Muscle of leg (tissue), 16 donors: ENCODE measurements at places on chromosomes 2 and 18. TPM values are rescaled to one million over a fixed set of nuclear protein-coding genes. Genes with fewer than 3 reads are reported as not detected.
A peak's percentile ranks its signal among the peaks of the same experiment; 100 is the strongest.

The CRYGA gene
- not detected for total RNA-seq

- peak; percentile 9 for DNase-seq
Measured at GRCh38 chr2:113863144-113863543, 26.7 kb upstream of the ACTR3 start.

The CD28 gene
- total RNA-seq, result 3.9 TPM

DNA sequence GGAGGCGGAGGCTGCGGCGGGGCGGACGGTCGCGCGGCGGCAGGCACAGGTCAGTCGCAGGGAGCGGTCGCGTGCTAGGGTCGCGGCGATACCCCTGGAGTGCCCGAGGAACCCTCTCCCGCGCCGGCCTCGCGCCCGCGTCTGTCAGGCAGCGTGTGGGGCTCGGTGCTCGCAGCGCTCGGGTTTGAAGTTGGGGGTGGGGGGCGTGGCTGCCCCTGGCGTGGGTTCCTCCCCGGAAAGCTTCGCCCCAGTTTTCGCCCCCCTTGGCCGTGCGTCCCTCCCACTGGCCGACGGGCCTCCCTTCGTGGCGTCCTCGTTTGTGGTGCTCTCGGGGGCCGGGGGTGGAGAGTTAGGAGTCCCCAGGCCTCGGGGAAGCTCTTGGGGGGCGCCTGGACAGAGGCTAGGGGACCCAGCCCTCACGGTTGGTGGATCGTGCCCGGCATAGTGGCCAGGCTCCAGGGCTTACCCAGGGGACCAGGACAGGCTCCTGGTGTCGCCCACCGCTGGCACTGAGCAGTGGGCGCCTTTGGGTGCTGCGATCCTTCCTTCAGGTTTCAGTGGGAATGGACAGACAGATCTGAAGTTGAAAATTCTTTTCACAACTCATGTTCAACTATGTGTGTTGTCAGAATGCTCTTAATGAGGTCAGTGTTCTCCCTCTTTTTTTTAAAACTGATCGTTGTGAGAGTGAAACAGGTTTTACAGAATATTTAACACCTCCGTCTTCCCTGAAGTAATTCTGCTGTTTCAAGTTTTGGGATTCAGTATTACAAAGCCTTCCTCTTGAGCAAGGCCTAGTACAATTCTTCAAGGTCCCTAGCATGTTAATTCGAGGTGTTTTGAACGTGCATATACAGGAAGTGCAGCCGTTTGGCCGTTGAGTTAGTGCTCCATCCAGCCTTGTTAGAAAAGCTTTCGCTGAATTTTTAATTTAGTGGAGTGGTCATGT lies 604 bp downstream of the RALBP1 start:
- peak; percentile 69 for DNase-seq

DNA sequence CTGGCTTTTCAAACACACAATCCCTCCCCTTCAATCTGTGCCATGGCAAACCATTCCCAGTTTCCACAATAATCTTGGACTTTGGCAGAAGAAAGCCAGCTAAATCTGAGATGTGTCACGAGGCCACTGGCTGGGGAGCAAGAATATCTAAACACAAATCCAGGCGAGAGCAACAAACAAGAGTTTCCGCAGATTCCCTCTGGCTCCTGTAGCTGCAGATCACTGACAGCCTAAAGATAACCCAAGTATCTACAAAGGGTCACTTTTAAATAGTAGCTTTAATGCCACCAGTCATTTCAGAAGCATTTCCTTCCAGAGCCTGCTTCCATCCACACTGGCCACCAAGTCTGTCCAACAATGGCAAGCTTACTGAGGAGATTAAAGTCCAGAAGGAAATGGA lies 86.9 kb downstream of the ACVR1 start:
- DNase-seq, result peak; percentile 81

The ATP6V1C2 gene
- 1.1 TPM for total RNA-seq

DNA sequence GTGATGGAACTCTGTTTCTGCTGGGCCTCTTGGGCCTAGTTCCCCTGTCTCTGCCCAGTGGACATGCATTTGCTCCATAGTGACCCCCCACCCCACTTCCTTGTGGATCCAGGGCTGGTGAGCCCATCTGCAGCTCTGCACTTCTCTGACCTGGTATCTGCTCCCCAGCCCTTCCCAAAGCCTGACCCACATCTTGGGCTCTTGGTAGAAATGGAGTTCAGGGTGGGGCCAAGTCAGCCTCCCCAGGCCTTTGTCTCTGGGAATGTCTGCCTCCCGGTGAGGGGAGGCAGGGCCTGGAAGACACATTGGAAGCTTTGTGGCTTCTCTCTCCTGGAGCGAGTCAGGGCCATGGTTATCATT lies 6.3 kb upstream of the TRAF3IP1 start:
- DNase-seq, result no peak

The VWA3B gene
- 0.13 TPM for total RNA-seq

DNA sequence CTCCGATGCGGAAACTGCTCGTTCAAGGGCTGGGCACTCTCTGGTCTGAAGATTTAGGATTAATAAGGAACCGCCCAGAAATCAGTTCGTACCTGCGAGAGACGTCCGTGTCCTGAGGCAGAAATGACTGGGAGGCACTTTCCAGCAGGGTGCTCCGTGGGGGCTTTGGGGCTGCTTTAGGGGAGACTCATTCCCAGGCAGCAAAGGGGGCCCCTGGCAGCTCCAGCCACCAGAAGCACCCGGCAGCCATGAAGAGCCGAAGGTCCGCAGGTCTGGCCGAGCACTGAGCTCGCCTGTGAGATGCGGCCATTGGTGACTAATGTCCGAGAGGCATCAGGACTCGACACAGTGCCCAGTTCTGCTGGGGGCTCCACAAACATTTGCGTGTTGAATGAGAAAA lies 20.9 kb downstream of the KCNG2 start:
- no peak for DNase-seq

DNA sequence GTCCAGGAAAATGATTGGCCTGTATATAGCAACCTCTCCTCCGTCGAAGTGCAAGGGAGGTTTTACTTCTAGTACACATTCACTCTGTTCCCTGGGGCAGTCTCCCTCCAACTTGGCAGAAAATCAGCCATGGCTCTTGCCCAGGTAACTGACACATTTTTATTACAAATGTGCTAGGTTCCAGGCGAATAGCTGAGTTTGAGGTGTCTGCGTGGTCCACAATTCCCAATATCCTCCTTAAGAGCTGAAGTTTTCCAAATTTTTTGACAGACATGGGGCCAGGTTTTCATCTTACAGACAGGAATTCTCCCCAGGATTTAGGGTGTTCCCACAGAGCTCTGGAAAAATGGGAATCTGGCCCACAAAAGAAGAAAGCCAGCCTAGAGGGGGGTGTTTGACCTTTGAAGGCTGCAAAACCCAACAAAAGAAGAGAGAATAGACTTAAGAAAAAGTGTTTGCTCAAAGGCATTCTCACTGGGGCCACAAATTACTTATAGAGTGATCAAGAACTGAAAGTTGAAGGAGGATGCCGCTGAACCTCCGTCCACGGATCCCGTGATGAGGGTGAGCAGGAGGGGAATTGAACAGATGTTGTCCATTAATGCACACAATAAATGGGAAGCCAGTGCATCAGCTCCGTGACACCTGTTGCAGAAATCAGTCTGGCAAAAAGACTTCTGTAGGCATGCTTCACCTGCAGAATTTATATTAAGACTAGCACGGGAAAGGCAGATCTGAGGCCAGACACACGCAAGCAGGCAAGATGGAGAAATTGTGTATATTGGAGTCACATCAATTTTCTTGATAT lies 242.3 kb upstream of the COPS8 start:
- DNase-seq, result peak; percentile 84

The SETBP1 gene
- total RNA-seq, result 20.5 TPM

The TMEM169 gene
- total RNA-seq, result 2.8 TPM

- DNase-seq, result no peak
Measured at GRCh38 chr2:220185766-220186305, 558.4 kb downstream of the SLC4A3 start.

DNA sequence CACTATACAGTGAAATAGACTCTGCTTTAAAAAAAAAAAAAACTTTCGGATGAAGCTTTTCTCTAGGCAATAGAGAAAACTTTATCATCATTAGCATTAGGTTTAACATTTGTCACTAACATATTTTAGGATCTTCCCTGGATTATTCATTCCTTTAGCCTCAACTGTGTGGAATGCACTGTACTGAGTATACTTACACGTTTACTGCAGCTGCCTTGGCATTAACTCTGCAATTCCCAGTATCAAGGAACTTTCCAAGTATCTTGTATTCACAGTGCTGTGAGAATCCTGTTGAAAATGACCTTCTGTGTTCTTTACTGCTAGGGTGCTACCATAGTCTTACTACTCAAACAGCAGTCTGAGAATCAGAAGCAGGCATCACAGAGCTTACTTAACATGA lies 328.2 kb upstream of the COL3A1 start:
- DNase-seq, result peak; percentile 96

DNA sequence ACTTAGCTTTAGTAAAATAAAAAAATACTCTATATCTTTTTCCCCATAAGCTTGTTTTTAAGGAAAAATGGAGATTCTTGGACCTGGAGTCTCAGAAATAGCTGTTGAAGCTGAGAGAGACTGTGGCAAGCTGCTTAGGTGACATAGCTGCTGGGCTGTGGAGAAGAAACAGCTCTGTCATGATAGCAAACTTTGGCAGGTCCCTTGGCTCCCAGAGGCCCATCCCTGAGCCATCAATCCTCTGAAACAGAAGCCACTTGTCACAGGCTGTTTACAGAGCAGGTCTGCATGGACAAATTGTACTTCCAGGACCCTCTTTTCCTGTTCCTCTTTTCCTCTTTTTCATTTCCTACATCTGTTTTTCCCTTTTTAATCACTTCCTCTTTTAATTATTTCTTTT lies 1370.1 kb upstream of the CRIM1 start:
- no peak for DNase-seq

The ADNP2 gene
- 7.7 TPM for total RNA-seq

The CRACDL gene
- 1.6 TPM for total RNA-seq

DNA sequence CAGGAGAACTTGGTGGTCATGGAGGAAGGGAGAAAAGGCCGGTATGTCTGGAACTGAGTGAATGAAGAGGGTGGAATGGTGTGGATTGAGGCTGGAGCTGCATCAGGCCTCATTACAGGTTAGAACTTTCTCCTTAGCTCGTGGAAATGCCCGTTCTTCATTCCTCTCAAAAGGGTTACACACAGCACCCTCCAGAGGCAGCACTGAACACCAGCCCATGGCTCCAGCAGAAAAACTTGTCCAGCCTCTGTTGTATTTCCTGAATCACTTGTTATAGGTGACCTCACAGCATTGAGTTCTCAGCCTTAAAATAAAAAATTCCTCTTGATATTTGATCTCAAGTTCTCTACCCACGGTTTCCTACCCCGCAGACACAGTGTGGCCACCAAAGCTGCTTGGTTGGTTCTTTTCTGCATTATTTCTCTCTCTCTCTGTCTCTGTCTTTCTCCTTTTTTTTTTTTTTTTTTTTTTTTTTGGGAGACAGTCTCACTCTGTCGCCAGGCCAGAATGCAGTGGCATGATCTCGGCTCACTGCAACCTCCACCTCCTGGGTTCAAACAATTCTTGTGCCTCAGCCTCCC lies 89.6 kb downstream of the ITGB1BP1 start:
- DNase-seq, result peak; percentile 84

DNA sequence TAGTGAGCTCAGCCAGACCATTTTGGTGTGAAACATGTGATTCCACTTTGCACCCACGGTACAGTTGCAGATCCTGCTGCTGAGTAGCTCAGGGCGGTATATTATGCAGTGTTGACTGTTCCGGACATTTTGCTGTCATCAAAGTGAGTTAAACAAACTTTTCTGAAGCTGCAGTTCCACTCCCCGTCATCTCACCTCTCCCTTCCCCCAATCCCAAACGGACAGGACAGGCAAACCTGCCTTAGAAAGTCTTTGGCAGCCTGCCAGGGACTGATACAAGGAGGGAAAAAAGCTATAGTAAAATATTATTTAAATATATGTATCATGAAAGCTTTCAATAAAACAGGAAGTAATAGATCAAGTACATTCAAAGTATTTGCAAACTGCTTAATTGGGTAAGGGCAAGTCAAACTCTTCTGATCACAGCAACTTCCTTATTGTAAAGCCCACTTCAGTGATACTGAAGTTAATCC lies 35.5 kb upstream of the SP5 start:
- peak; percentile 34 for DNase-seq

- DNase-seq, result no peak
Measured at GRCh38 chr2:205461169-205461568, 221.1 kb upstream of the NRP2 start.

GRCh38 chr2:180322781-180323180 lies 315.7 kb upstream of the CWC22 start:
- peak; percentile 19 for DNase-seq

GRCh38 chr2:208491641-208492040 lies 85.0 kb downstream of the PTH2R start:
- no peak for DNase-seq
